ENCODE measurements at places on chromosomes 6 and 20. TPM values are rescaled to one million over a fixed set of nuclear protein-coding genes. Genes with fewer than 3 reads are reported as not detected.

DUSP15 gene
- 13.2 TPM for total RNA-seq

SIRPD gene
- total RNA-seq: 0.35 TPM

- DNase-seq: no peak
These were observed 141.8 kb upstream of the BMP5 start for GRCh38 chr6:56017198-56017597.

DNA sequence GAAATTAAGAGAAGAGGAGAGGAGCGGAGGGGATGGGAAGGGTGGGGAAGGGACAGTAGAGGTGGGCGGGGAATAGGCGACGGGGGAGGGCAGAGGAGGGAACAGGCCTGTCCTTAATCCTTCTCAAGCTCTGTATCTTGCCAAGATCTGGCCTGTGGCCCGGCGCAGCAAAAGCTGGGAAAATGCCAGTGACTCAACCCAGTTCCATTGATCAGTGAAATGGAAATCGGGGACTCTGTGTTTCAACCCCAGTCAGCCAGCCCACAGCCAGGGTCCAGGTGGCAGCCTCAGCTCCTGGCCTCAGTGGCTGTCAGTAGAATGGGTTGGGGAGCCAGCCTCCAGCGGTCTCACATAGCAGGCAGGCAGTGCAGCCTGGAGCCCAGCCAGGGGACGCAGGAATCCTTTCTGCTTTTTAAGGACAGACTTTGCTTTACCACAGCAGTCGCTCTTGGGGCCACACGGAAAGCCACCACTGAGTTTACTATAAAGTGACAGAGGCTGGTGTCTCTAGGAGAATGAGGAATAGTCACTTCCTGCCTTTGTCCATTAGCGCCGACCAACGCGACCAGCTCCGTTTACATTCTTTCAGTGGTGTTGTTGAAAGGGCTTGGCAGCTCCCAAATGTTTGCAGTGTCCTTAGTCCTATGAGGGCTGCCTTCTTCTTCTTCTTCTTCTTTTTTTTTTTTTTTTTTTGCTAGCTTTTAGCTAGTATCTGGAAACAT is 128.0 kb downstream of the RIN2 start:
- peak; percentile 36 for DNase-seq

GRCh38 chr20:39849664-39850063 is 839.4 kb downstream of the MAFB start:
- DNase-seq: peak; percentile 17

- peak; percentile 83 for DNase-seq
These were observed 12.9 kb downstream of the IPCEF1 start for GRCh38 chr6:154343473-154344308.

DNA sequence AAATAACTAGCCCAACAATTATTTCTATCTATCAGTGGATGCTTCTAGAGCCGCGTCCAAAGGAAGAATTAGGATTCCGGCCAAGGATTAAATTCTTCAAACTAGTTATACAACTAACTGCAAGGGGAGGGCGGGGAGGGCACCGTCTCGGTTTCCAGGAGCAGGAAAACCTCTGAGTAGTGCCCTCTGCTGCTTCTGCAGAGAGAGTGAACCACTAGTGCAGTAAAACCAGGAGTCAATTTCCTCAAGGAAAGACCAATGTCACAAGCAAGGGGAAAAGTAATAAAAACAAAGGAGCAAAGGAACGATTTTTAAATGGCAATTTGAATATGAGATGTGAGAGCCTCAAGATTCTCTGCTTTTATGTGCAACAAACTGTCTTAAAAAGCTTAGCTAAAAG is 16.5 kb upstream of the UBE2J1 start:
- DNase-seq: peak; percentile 46

DNA sequence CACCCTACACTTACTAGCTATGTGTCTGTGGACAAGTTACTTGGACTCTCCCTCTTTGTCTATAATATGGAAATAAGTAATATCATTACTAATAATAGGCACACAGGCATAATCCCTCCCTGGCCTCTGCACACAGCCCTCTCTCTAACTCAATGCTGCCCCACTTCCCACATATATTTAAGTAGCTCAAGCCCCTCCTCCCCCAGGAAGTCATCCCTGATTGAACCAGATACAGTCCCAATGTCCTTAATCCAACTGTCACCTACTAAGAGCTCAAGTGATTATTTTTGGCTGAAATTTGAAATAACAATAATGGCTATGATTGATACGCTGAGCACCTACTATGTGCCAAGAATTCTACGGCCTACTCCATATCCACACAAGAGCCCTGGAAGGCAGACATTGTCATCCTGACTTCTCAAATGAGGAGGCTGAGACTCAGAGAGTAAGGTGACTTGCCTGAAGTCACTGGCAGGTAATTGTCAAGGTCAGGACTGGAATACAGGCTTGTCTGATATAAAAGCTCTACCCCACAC is 29.4 kb downstream of the MRPL14 start:
- no peak for DNase-seq

DNA sequence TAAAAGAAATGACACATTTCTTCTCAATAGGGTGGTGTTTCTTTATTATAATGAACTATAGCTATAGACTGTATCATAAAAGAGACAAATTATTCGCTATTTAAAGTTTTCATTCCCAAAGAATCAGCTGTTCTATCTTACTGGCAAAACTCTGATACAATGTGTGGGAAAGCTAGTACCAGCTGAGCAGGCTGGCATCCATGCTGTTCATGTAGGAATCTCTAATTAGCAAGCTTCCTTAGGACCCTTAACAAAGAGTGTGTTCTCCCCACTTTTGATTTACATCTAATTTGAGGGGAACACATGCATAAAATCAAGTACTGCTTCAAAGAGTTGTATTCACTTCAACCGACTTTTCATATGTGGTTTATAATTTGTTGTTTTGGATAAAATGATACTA is 13.2 kb downstream of the STX16 start:
- DNase-seq: no peak

GRCh38 chr6:163640641-163641040 is 226.1 kb downstream of the QKI start:
- DNase-seq: no peak

- DNase-seq: no peak
These were observed 1.4 kb downstream of the PLAGL2 start for GRCh38 chr20:32205843-32206759.

- DNase-seq: no peak
These were observed 44.2 kb upstream of the EYA2 start for GRCh38 chr20:46850416-46850815.

- DNase-seq: no peak
These were observed 143.0 kb upstream of the STXBP5 start for GRCh38 chr6:147061252-147061651.

- no peak for DNase-seq
These were observed 781.0 kb downstream of the EYS start for GRCh38 chr6:64926051-64926450.

GRCh38 chr20:14685183-14685582 is 347.8 kb upstream of the FLRT3 start:
- DNase-seq: no peak
